ENCODE measurements at places on chromosomes 7 and 10.
A peak's percentile ranks its signal among the peaks of the same experiment; 100 is the strongest.

- ATAC-seq, result no peak
Observed at GRCh38 chr10:117635826-117636225, 93.3 kb downstream of the EMX2 start.

- no peak for ATAC-seq
Observed at GRCh38 chr7:137993395-137993743, 8.5 kb downstream of the CREB3L2 start.

DNA sequence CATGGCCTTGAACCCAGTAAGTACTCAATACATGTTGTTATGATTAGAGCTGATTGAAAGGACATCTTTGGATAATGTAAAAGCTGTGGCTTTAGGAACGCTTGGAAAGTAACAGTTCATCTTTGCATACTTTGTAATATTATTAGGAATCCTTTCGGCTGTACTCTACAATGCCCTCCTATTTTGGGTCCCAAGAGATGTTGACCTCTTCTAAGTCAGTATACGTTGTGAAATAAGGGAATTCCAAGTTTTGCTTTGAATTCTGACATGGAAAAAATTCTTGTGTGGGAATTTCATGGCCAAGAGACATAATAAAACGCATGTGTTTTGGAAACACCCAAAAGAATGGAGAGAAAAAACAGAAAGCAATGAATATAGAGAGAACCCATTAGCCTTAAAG is 7.7 kb downstream of the AGR3 start:
- ATAC-seq, result no peak

DNA sequence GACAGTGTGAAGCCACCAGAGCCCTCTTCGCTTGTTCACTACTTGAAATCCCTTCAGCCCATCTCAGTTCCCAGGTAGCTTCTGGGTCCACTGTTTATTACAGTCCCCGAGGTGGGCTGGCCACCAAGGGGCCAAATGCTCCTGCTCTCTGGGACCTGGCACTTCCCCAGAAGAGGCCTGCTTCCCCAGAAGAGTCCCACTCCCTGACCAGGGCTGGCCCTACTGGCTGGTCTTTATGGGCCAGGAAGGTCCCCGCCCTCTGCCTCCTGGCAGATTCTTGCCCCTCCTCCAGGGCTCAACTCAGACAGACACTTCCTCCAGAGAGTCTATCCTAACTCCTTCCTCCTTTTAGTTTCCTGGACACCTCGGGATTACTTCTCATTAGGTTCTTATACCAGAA is 70.7 kb upstream of the LRRC18 start:
- ATAC-seq, result no peak

DNA sequence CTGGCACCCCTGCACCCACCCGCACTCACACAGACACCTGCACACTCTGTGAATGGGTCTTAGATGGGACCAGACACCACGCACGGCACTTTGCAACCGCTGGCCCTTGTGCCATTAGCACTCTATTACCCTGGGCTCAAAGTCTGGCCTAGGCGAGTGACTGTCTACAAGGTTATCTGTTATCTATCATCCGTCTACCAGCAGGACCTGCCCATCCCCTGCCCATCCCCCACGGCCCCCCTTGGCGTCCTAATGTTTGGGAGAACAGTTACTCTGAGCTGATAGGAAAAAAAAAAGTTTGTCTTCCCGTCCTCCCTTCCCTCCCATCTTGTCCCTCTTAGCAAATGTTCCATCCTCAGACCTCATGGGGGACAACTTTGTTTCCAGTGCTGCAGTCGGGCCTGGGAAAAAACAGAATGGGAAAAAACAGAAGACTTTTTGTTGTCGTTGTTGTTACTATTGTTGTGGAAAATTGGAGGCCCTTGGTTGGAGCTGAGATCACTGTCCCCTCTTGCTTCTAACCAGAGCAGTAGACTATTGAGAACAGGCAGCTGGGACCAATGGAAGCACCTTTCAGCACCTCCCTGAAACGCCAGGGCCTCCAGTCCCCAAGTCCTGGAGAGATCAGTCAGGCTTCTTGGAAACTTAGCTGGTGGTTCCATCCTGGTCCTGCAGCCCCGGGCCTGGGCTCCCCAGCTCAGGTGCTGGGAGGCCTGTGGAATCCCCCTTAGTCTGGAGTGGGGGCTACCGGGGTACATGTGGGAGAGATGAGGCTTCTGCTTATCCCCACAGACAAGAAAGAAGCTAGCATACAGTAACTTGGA is 12.2 kb downstream of the UNCX start:
- ATAC-seq, result no peak

DNA sequence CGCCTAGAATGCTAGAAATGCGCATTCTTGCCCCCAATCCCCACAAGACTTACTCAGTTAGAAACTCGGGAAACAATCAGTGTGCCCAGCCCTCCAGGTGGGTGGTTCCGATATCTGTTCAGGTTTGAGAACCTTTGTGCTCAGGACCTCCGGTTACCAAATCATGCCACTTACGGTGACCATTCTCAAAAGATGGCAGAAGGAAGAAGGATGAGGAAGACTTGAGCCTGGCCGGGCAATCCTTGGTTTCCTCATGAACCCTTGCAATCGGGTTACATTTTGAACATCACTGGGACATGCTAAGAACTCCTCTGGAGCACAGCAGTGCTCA is 52.1 kb downstream of the RBM17 start:
- no peak for ATAC-seq

DNA sequence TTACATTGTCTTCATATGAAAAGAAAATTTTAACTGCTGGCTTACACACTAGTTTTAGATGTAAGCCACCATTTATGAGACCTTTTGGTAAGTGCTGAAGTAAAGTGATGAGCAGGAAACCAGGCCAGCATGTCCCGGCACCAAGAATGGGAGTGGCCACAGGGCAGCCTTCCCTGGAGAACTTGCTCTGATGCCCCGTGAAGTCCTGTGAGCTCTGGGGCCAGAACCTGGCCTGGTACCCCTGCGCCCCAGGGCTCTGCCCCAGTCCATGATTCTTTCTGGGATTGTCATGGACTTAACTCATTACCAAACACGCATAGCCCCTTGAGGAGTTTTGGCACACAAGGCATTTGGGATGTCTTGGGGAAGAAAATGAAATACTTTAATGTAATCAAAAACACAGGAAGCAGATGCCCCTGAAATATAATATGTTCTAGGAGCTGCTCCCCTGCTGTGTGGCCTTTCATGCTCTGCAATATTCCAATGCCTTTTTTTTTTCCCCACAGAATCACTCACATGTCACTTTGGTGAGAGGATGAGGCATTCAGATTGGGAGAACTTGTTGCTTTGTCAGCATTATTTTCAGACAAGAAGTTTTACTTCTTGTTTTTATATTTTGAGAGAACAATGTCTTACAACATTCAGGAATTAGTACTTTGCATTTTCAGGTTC is 53.1 kb upstream of the CXCL12 start:
- no peak for ATAC-seq

DNA sequence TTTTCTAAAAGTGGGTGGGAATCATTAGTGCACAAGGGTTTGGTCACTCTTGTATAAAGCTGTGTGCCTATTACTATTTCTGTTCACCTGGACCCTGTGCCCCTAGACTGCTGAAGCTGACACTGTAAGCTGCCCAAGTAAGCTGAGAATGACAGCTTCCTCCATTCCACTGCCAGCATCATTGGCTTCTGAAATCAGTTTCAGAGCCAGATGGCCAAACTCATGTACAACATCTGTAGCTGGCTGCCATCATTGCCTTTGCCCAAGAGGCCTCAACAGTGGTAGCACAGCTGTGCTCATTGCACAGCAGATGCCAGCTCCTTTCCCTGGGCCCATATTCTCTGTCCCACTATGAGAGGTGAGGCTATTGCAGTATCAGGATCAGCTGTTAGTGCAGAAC is 165.7 kb downstream of the CPEB3 start:
- ATAC-seq, result peak; percentile 56

GRCh38 chr7:47896809-47897423 is 51.4 kb downstream of the PKD1L1 start:
- ATAC-seq, result no peak

DNA sequence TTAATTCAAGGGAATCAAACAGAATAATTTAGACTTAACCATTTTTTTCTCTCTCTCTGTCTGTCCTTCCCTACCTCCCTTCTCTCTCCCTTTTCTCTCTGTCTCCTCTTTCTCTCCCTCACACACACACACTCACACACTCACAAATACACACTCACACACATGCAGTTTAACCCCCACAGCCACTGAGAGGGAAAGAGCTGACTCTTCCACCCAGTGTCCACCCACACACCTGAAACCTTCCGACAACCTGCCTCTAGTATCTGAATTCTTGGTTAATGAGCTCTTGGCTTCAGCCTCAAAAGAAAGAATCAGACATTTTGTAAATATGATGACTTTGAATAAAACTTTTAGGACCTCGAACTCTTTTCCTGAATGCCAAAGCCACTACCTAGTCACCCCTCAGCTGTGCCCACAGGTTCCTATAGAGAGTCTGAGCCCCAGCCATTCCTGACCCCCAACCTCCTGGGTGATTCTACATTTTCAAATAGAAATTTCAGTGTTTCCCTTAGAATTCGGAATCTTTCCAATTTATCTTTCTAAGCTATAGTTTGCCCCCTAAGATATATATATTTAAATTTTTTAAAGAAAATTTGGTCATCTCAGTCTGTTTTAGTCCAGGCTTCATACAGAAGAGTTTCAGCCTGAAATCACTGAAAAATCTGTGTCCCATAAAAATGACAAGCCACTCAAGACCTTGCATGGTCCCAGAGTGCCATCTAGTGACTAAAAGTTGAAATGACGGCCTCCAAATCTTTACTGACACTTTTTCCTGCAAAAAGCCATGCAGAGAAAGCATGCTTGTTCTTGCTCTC is 202.8 kb downstream of the IPMK start:
- ATAC-seq, result peak; percentile 73

GRCh38 chr10:79602953-79603352 is 7.8 kb upstream of the SFTPA1 start:
- no peak for ATAC-seq

- no peak for ATAC-seq
Observed at GRCh38 chr7:83528925-83529423, 120.0 kb downstream of the SEMA3E start.

DNA sequence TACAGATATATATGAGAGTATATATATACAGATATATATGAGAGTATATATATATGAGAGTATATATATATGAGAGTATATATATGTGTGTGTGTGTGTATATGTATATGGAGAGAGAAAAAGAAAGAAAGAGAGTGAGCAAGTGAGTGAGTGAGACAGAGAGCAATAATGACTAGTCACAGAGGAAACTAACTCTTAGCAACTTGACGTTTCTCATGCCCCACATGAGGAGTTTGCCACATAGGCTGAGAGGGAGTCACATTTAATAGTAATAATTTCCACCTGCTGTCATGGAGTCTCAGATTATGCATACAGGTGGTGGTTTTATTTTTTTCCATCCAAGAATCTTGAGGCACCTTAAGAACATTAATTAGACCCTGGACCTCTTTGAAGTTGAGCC is 199.9 kb downstream of the GATA3 start:
- ATAC-seq, result no peak

GRCh38 chr7:98168181-98168903 is 42.9 kb upstream of the BHLHA15 start:
- ATAC-seq, result peak; percentile 59

All from SK-N-SH treated with all-trans-retinoic acid at 6 μM for 48 hours (cell line).